ENCODE measurements at places on chromosomes 13 and 19. TPM values are rescaled to one million over a fixed set of nuclear protein-coding genes. Genes with fewer than 3 reads are reported as not detected.

Gene PRTN3
- not detected for polyA plus RNA-seq

Gene EEF1AKMT1
- polyA plus RNA-seq: 10.5 TPM

Gene RYR1
- polyA plus RNA-seq: 0.81 TPM

Gene RASAL3
- 3.4 TPM for polyA plus RNA-seq

Gene CYP4F12
- 46.9 TPM for polyA plus RNA-seq

Gene ZNF561
- polyA plus RNA-seq: 37.7 TPM

Gene OR7D2
- polyA plus RNA-seq: 0.01 TPM

Gene PEG3
- not detected for polyA plus RNA-seq

Gene LHB
- polyA plus RNA-seq: 0.12 TPM

Gene BEST2
- 3.4 TPM for polyA plus RNA-seq
